ENCODE measurements at places on chromosomes 7 and 10. TPM values are rescaled to one million over a fixed set of nuclear protein-coding genes. Genes with fewer than 3 reads are reported as not detected.

DNA sequence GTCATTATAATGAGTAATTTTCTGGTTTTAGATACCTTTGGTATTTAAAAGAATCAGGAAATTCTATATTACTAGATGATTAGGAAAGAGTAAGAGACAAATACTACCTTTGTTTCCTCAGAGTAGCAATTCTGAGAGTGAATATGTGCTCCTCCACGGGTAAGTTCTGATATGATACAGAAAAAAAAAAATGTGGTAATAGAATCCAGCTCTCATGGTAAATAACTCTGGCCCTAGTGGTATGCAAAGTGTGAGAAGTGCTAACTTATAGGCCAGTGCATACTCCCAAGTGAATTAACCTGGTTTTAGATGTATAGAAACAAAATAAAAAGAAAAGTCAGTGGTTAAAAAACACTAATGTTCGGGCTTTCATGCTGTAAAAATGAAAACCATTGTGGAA lies 512.6 kb upstream of the SEMA3D start:
- no peak for DNase-seq

- no peak for DNase-seq
These were observed 3.6 kb downstream of the C10orf67 start for GRCh38 chr10:23341004-23341403.

The POR gene
- total RNA-seq, result 48.7 TPM

DNA sequence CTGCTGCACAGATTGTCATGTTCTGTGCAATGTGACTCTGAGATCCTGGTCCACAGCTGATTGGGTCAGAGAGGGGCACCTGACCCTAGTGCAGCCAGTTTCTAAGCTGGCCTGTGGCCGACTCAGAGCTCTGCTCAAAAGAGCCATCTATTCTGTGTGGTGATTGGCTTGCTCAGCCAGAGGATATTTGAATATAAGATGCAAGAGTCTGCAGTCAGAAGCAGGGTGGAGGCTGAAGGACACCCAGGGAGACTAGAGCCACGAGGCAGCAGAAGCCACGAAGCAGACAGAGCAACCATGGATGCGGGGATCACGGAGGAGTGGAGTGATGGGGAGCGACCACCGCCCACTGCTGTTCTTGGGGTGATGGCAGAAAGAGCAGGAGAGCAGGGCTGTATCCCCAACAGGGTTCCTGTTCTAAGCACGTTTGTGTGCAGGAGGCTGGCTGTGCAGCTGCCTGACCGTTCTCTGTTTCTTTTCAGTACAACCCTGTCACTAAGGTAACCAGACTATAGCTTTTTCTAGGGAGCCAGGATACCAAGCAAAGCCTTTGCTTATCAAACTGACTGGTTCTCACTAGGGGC lies 19.5 kb upstream of the RHEB start:
- no peak for DNase-seq

DNA sequence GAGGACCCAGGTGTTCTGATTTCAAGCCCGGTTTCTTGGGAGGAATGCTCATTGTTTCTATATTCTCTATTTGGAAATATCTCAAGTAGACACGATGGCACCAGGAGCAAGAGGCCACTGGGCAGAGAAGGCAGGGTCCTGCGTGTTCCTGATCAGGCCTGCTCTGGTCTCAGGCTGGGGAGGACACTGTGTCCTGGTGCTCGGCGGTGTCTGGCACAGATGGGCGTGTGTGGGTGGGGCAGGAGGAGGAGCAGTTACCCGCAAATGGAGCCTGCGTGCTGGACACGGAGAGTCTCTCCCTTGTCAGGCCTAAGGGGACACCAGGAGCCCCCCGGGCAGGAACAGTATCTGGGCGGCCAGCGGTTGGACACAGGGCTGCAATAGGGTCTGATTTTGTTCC lies 25.9 kb upstream of the GOLGA7B start:
- no peak for DNase-seq

The SLC18A3 gene
- not detected for total RNA-seq

DNA sequence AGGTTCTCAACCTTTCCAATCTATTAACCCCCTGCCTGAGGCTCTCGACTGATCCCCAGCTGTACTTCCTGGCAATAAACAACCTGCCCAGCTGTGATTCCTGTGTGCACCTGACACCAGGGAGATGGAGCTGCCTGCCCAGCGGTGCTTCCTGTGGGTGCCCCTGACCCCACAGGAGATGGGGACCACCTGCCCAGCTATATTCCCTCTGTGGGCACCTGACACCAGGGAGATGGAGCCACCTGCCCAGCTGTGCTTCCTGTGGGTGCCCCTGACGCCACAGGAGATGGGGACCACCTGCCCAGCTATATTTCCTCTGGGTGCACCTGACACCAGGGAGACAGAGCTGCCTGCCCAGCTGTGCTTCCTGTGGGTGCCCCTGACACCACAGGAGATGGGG lies 184.0 kb downstream of the DIP2C start:
- no peak for DNase-seq

The STEAP4 gene
- 0.42 TPM for total RNA-seq

- no peak for DNase-seq
These were observed 50.8 kb upstream of the SLC29A3 start for GRCh38 chr10:71268247-71268691.

- no peak for DNase-seq
These were observed 97.2 kb downstream of the EBF3 start for GRCh38 chr10:129866894-129867293.

The KEL gene
- total RNA-seq, result 3.3 TPM

The ZNF277 gene
- 25.7 TPM for total RNA-seq

GRCh38 chr7:116443101-116443523 lies 56.4 kb upstream of the CAV2 start:
- DNase-seq, result no peak

- no peak for DNase-seq
These were observed 351.4 kb downstream of the PAXIP1 start for GRCh38 chr7:154651501-154651900.

The CCDC146 gene
- 8.5 TPM for total RNA-seq

The CHN2 gene
- total RNA-seq, result 4.0 TPM

DNA sequence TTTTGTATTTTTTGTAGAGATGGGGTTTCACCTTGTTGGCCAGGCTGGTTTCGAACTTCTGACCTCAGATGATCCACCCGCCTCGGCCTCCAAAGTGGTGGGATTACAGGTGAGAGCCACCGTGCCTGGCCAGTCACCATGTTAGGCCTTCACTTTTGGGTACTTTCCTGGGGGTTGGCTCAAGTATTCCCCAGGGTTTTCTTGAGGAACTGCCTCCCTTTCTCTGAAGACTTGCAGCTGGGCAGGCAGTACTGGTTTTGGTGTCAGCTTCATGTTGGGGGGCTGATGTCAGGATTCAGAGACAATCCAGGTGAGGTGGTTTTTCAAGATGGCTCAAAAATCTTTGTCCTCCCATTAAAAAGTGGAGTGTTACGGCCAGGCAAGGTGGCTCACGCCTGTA lies 7.7 kb downstream of the ZNHIT1 start:
- DNase-seq, result no peak

The SORCS1 gene
- total RNA-seq, result not detected

GRCh38 chr7:103116511-103116910 lies 32.4 kb downstream of the NAPEPLD start:
- no peak for DNase-seq

GRCh38 chr10:103676851-103677417 lies 178.4 kb downstream of the SH3PXD2A start:
- DNase-seq, result no peak

DNA sequence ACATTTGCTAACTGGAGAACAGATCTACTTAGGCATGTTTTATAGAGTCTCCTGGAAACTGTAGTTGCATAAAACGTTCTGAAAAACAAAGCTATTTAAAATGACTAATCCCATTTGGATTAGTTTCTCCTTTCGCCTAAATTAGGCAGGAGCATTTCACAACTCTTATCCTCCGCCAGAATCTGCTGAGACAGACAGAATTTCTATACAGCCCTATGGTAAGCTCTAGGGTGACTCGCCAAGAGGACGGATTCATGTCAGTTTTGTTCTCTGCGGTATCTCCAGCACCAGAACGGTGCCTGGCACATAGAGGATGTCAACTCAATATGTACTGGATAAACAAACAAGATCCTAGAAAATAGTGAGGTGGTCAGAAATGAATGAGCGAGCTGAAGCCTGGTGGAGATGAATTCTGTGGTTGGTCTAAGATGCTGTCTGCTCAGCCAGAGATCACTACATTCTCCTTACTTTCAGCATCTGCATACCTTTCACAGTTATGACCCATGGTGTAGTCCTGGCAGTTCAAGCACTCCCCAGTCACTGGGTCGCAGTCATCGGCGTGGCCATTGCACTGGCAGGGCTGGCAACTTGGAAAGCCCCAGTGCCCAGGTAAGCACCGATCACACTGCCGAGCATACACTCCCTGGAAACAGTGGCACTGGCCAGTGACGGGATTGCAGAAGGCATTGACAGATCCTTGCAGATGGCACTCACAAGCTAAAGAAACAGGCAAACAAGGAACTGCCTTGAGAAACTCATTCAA lies 44.0 kb downstream of the LAMB1 start:
- DNase-seq, result no peak

The TMEM184A gene
- total RNA-seq, result not detected

GRCh38 chr10:88080213-88080612 lies 216.8 kb downstream of the PTEN start:
- no peak for DNase-seq

The GRM3 gene
- total RNA-seq, result not detected

- no peak for DNase-seq
These were observed 21.3 kb upstream of the AMZ1 start for GRCh38 chr7:2666588-2667250.

GRCh38 chr7:153097511-153098201 lies 338.1 kb downstream of the ACTR3B start:
- no peak for DNase-seq

DNA sequence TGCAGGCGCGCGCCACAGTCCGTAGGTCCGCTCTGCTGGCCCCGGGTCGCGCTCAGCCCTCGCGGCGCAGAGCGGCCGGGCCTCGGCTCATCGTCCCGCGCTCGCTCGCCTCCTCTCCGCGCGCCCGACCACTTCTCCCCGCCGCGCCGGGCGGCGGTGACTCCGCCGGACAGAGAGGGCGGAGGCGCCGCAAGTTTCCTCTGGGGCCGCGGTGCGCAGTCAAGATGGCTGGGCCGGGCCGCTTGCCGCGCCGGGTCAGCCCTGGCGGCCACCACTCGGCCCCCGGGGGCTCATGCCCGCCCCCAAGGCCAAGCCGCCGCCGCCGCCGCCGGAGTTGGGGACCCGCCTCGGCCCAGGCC lies 441 bp downstream of the FZD8 start:
- DNase-seq, result no peak
